ENCODE measurements at places on chromosomes 6 and 20. TPM values are rescaled to one million over a fixed set of nuclear protein-coding genes. Genes with fewer than 3 reads are reported as not detected.

DNA sequence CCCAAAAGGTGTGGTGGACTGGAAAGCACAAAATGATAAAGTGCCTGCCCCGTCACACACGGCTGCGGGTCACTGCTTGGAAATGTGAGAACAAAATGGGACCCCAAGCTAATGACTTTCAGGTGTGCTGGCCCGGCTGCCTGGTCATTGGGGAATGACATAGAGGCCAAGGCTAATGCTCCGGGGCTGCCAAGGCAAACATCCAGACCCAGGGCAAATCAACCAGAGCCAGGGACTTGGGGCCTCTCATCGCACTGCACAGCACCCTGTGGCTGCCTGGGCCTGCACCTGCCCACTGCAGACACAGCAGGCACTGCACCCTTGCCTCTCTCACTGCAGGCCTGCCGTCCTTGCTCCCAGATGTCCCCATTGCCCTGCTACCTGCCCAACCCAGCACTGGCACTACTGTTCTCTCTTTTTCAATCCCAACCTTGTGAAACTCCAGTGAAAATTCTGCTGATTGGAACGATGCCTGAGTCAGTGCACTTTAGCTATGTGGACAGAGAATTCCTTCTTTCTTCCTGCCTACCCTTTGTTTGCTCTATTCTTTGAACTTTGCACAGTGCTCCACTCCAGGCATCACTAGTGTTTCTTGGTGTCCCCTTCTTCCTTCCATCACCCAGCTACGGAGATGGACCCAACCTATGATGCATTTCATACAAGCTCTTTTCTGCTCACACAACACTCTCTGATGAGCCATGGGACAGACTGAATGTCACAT, 849.5 kb downstream of the MAFB start:
- H3K4me1 ChIP-seq, result no peaks in the 10 kb centered on the region

GRCh38 chr6:3899061-3899460, 49.9 kb downstream of the FAM50B start:
- peak; percentile 1 for DNase-seq
- no peaks in the 10 kb centered on the region for H3K36me3 ChIP-seq
- no peak overlapping the region for H3K27ac ChIP-seq
- no peaks in the 10 kb centered on the region for H3K4me1 ChIP-seq

GRCh38 chr6:170473301-170473717, 79.8 kb downstream of the PSMB1 start:
- no peak for DNase-seq
- no peak overlapping the region for H3K4me3 ChIP-seq
- no peaks in the 10 kb centered on the region for H3K27me3 ChIP-seq
- H3K27ac ChIP-seq, result no peak overlapping the region
- no peaks in the 10 kb centered on the region for H3K4me1 ChIP-seq
- no peaks in the 10 kb centered on the region for H3K36me3 ChIP-seq

DNA sequence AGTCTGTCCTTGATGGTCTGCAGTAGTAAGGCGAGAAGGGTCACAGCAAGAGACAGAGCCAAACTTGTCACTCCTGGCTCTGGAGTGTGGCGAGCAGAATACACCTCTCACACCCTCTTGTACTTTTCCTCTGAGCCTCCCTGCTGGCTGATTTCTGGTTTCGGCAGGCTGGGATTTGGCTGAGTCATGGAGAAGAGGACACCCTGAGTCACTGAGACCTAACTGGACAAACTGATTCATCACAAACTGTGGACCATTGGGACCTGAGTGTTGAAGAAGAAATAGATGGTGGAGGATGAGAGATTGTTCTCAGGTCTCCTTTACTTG, 101.7 kb downstream of the F13A1 start:
- H3K4me1 ChIP-seq, result no peaks in the 10 kb centered on the region
- H3K36me3 ChIP-seq, result no peaks in the 10 kb centered on the region
- H3K27ac ChIP-seq, result no peak overlapping the region
- DNase-seq, result no peak
- no peaks in the 10 kb centered on the region for H3K27me3 ChIP-seq

The SNAP25 gene
- total RNA-seq, result 26.1 TPM

All from uterus (tissue), 4 donors.